CD14-positive monocyte (primary cell): ENCODE measurements at places on chromosomes 5 and 9.

DNA sequence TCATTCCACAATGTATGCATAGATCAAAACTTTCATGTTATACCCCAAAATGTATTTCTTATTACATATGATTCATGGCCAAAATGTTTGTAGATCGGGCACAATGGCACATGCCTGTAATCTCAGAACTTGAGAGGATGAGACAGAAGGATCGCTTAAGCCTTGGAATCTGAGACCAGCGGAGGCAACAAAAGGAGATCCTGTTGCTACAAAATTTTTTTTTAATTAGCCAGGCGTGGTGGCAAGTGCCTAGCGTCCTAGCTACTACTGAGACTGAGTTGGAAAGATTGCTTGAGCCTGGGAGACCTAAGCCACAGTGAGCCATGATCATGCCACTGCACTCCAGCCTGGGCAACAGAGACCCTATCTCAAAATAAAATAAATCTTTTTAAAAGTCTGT is 89.9 kb downstream of the MAPKAP1 start:
- no peak for DNase-seq

DNA sequence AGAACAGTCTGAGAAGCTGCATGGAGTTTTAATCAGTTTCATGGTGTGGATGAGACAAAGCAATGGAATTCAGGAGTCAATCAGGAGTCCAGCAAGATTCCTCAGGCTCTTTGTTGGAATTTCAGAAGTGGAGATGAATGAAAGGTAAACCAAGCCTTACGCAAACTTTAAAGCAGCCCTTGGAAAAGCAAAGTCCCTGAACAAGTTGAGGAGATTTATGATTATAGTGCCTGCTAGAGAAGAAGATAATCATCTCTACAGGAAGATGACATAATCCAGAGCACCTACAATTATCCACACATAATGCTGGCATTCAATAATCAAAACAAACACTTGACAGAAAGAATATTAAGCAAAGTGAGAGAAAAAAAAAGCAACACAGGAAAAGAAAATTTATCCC is 1380.1 kb upstream of the NUDT12 start:
- DNase-seq = no peak

DNA sequence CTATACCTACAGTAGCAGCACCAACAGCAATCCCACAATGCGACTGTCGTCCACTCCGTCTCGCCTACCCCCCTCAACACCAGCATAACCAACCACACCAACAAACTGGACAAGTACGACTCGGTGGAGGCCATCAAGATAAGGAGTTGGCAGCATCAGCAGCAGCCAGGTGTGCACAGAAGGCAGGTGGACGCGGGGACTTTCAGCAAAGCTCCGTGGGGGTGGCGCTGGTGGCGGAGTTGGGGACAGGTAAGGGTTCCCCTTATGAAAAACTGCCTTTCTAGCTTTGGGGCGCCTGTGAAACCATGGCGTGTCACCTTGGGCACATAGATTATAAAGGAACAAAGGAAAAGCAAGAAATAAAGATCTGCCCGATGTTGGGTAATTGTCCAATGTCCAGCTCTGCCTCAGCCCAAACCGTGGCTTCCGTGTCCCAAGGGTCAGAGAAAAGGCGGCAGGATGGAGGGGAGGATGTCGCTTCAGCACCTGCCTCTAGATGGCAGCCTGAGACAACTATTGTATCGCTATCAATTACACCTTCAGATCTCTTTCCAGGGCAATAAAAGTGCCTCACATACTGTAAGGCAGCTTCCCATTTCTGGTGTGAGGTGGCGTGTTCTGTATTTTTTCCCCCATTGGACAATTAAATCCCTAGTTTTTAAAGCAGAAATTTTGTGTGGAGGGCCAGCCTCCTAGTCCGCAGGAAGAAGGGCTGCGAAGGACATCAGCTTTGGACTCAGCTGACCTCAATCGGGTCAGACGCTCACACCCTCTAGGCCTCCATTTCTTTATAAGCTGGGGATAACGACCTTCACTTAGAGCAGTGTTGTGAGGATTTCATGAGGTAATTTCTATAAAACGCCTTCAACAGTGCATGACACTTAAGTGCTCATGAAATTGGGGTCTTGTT is 58.8 kb downstream of the MTRR start:
- peak; percentile 10 for DNase-seq

GRCh38 chr5:144187699-144188294 is 17.1 kb downstream of the KCTD16 start:
- peak; percentile 69 for DNase-seq

DNA sequence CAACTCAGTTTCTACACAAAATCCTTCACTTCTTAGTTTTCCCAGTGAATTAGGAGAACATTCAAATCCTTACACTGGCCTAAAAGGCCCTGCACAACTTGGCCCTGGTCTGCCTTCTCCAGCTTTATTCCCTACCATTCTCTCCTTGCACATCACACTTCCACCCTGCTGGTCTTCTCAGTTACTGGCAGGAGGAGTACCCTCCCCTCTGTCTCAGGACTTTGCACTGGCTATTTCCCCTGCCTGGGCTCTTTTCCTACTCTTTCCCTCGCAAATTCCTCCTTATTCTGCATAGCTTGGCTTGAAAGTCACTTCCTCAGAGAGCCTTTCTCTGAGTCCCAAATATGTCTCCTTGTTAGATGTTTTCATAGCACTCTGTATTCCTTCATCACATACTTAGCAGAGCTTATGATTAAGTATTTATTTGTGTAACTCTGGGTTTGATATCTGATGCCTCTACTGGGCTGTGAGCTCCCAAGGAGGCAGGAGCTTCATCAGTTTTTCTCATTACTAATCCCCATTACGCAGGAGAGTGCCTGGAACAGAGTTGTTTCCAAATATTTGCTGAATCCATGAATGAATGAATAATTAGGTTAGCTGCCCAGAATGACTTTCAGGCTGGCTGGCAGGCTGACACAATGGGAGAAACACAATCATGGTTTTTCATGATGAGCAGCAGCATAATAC is 159.8 kb upstream of the KLF9 start:
- DNase-seq = no peak

DNA sequence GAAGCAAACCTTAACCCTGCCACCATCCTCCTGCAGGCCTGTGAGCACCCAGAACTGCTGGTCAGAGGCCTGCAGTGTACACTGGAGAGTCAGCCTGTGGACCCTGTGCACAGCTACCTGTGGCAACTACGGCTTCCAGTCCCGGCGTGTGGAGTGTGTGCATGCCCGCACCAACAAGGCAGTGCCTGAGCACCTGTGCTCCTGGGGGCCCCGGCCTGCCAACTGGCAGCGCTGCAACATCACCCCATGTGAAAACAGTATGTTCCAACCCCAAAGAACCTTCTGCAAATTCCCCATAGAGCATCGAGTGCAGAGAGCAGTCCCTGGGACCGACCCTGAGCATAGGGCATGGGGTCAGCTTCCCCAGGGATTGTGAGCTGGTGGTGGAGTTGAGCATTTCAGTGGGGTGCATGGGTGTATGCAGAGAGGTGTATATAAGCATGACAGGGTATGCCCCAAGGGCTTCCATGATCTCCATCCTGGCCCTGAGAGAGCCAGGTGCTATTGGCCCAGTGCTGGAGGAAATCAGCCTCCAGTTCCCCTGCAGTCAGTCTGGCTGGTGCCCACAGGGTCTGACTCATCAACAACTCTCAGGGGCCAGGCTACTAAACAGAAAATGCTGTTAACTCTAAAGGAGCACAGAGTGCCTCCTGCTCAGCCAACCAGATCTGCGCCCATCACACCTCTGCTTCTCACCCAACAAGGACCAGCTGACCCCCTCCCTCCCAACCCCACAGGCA is 126.2 kb downstream of the SAXO1 start:
- no peak for DNase-seq

- no peak for DNase-seq
These were observed 1075.1 kb downstream of the NR2F1-AS1 start for GRCh38 chr5:92505925-92506324.

DNA sequence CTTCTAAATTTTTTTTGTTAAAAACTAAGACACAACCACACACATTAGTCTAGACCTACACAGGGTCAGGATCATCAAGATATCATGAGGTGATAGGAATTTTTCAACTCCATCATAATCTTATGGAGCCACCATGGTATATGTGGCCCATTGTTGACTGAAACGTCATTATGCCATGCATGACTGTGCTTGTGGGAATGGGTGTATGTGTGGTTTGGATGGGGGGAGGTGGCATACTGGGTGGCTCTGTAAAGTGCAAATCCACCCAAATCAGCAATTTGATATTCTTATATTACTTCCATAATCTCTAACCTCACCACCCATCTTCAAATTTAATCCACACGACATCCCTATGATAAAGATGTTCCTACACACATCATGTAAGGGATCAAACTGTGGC is 21.0 kb downstream of the ADRB2 start:
- no peak for DNase-seq

DNA sequence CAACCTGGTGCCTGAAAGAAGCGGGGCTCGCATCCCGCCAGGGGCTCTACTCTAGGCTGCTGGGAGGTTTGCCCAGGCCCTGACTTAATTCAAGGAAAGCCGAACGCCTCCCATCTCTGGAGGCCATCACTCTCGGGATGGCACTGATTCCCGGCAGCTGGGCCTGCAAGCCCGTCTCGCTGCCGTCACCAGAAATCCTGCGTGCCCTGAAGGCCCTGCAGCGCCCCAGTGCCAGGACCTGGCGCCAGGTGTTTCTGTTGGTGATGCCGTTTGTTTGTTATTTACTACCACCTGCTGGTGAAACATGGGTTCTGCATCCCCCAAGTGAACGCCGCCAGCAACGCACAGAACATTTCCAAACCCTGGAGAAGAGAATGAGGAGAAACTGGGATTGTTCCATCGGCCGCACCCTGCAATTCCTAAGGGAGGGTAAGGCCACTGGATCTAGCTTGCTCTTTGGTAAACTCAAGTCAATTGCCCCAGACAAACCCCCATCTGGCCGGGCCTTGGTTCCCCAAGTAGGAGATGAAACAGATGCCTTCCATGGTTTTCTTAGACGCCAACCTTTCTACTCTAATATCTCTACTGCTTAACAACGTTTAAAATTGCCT is 77.9 kb downstream of the AK8 start:
- peak; percentile 35 for DNase-seq

DNA sequence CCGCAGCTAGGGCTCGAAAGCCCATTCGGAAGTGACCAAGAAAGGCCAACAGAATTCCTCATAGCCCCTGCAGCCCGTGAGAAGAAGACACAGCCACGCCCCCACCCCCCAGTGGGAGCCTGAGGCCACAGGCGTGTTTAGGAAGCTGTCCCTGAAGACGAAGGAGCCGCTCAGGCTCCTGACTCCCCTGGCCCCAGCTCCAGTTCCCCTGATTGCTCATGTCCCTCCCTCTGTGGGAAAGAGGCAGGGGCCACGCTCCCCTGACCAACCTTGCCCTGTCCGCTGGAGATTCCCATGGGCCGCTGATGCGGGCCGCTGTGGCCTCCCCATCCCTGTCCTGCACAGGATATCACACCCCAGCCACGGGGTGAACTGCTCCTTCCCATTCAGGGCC is 13.6 kb downstream of the ROPN1L start:
- DNase-seq = no peak

DNA sequence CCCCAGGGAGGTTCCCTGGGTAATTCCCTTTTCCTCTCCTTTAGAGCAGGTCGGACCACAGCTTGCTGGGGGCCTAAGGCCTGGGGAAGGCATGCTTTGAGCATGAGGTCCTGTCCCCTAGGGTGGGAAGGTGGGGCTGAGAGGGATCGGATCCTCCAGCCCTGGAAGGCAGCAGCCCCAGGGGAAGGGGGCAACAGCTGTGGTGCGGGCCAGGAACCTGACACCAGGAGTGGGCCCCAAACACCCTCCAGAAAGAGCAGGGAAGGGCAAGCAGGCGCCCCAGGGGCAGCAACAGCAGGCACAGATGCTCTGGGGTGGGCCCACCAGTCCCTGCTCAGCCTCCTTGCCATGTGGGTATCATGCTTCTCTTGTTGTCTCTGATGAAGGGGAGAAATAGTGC is 3.2 kb upstream of the CORO2A start:
- no peak for DNase-seq

GRCh38 chr5:127011153-127011552 is 19.2 kb downstream of the MARCHF3 start:
- no peak for DNase-seq

DNA sequence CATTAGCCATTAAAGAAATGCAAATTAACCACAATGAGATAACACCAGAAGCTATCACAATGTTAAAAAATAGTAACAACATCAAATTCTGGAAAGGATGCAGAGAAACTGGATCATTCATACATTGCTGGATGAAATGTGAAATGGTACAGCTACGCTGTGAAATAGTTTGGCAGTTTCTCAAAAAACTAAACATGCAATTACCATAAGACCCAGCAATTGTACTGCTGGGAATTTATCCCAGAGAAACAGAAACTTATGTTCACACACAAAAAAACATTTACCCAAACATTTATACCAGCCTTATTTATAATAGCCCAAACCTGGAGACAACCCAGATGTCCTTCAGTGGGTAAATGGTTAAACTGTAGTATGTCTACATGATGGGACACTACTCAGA is 592.9 kb downstream of the ZNF608 start:
- DNase-seq = no peak

GRCh38 chr5:1058083-1058945 is 49.7 kb downstream of the NKD2 start:
- no peak for DNase-seq

GRCh38 chr9:16825331-16825725 is 45.1 kb downstream of the BNC2 start:
- no peak for DNase-seq

GRCh38 chr5:58076483-58077257 is 383.2 kb downstream of the PLK2 start:
- DNase-seq = no peak

DNA sequence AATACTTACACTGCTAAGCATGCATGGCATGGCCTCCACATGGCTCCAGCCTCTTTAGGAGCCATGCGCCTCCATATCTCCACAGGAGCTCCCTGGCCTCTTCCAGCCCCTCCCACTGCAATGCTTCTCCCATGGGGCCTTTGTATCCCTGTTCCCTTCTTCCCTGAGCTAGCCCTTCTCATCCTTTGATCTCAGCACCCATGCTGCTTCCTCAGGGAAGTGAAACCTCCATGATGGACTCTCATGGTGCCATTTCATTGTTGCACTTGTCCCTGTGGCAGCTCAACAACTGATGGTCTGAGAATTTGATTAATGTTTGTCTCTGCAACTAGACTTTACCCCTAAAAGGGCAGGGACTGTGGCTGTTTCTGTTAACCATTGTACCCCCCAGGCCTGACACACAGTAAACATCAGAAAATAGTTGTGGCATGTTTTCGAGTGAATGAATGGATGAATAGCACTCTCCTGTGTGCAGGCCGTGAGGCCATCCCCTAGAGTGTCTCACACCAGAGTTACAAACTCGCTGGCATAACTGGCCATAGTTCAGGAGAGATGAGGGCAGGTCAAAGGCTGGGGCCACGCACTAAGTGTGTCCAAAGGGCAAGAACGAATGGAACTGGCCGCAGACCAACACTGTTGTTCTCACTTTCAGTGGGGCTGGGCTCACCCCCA is 6.6 kb downstream of the IDNK start:
- DNase-seq = no peak

- DNase-seq = no peak
These were observed 140.1 kb upstream of the PPP1R26 start for GRCh38 chr9:135339378-135339973.
